ENCODE measurements at places on chromosomes 13 and 19. TPM values are rescaled to one million over a fixed set of nuclear protein-coding genes. Genes with fewer than 3 reads are reported as not detected.

DNA sequence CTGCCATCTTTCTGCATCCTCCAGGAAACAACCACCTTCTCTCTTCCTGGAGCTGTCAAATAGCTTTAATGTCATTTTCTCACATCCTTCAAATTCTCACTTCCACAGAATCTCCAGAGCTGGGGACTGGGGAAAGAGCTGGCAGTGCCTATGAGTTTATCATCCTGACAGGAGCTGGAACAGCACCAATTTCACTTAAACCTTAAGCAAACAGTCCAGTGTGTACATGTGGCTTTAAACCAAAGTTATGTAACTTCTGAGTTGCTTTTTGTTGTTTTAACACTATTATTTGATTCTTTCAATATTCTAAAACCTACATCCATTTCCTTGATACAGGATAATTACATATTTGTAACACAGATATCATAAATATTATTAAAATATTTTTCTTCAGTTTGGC lies 331.5 kb upstream of the ARGLU1 start:
- no peak for DNase-seq

DNA sequence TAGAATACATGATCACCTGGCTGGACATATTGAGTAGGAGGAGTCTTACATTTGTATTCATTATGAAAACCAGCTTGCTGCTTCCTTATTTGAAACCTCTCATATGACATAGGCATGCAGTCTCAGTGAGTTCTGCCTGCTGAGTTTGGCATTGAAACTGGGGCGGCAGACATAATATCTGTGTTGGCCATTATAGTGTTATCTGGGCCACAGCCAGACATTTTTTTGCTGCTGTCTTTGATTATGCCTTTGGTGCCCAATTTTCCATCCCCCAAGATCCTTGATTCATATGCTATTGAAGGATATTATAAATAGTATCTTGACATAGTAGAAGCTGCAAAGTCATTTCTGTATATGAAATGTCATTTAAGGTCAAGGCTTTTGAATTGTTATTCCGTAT lies 15.8 kb downstream of the FREM2 start:
- no peak for DNase-seq

DNA sequence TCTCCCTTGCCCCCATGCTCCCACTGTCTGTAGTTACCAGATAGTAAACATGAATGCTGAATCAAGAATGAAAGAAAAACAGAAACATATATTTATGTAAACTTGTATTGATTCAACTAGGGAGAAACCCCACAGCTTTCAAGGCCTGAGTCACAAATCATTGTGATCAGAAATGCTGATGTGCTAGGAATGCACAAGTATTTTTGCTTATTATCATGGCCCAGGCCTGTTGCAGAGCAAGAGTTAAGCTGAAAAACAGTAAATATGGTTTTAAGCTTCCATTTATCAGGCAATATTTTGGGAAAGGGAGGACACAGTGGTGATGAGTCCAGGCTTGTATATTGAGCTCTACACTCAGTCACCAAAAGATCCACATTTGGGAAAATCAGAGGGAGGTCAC lies 669.6 kb downstream of the DIAPH3 start:
- no peak for DNase-seq

DNA sequence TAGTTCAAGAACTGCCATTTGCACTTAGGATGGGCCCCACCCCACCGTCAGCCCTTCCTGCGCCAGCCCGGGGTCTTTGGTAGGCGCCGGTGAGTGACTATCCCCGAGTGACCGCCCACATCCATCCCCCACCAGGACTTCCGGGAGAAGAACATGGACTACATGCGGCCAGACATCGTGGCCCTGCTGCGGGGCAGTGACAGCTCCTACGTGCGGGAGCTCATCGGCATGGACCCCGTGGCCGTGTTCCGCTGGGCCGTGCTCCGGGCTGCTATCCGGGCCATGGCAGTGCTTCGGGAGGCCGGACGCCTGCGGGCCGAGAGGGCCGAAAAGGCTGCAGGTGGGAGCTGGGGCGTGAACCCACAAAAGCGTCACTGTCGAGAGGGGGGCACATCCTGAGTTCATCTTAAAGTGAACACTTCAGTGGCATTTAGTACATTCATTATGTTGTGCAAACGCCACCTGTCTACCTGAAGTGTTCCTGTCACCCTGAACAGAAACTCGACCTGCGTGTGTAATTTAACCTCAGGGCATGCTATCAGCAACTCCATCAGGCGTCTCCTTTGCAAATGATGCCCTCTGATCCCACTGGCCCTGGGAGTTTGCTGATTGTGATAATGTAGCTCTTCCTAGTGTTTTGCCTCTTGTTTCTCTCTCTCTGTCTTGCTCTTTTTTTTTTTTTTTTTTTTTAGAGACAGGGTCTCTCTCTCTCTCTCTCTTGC lies 42.4 kb upstream of the USE1 start:
- DNase-seq: no peak

DNA sequence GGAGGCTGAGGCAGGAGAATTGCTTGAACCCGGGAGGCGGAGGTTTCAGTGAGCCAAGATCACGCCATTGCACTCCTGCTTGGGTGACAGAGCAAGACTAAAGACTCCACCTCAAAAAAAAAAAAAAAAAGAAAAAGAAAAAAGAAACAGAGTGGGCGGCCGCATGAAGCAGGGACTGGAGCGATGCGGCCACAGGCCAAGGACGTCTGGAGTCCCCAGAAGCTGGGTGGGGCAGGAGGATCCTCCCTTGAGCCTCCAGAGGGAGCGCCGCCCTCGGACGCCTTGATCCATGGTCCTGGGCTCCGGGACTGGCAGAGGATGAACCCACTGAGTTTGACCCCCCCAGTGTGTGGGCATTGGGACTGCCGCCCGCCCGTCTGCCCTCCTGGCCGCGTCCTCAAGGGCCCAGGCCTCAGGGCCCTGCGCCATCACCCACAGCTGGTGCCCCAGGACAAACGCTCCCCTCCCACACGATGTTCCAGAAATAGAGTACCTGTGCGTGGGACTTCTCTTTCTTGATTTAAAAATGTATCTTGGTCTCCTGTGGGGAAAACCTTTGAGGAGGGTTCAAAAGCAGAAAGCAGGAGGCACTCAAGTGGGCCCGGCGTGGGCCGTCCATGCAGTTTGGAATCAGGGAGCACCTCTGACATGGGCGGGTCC lies 15.5 kb downstream of the BTBD2 start:
- no peak for DNase-seq

DNA sequence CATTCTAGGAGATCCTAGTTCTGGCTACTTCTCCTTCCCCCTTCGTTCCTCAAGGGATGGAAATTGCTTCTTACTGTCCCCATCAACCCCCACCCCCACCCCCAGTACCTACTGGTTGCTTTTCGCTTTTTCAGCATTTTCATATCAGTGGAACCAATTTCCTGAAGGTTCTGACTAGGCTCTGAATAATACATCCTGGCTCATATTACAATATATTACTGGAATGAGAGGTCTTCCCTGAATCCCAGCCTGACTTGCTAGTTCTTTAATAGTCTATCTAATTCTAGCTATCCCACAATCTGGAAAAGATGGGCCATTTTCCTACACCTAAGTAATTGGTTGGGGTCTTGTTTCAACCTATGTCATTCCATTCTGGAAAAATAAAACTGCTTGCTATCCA lies 207.4 kb downstream of the COG6 start:
- DNase-seq: no peak

DNA sequence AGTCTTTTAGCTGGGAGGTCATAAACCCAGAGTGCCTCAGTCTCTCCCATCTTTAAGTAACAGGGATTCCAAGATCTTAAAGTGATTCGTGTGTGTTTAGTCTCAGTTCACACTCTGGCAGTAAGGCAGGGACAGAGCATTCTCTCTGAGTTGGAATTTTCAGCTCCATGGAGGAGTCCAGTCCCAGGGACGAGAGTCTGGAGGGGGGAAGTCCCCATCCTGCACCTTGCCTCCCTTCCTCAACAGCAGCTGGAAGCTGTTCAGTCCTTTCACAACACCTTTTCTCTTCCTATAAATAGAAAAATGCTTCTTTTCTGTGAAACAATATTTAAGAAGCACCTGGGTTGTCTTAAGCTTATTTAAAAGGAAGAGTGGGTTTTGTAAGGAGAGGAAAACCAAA lies 82.0 kb downstream of the KLF5 start:
- no peak for DNase-seq

GRCh38 chr13:32940601-32941000 lies 75.6 kb upstream of the KL start:
- DNase-seq: no peak

DNA sequence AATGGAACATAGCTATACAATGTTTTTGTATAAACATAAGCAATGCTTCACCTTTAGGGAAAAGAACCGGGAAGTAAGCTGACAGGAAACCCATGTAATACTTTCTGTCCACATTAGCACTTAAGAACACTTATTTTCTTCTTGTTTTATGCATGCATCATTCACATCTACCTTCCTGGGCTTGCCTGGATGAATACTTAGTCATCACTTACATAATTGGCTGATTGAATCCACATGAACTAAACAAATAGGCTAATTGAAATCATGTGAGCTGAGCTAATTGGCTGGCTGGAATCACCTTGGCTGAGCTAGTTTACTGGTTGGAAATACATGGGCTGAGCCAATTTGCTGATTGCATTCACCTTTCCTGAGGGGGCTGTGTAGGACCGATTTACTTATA lies 78.8 kb downstream of the ZNF726 start:
- DNase-seq: no peak

DNA sequence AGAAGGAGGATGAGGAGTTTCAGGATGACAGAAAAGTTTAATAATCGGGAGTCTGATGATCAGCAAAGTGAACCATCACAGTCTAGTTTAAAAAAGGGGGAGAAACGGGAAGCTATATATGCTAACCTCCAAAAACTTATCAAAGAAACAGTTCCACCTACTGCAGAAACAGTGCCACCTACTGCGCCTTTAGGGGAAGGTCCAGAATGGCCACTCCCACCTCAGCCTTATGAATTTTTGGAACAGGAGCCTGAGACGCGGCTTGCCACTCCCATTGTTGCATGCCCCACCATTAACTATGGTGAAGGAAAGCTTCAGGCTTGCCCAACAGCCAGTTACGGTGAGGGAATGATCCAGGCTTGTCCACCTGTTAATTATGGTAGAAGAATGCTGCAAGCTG lies 929.0 kb downstream of the SLITRK6 start:
- peak; percentile 43 for DNase-seq

DNA sequence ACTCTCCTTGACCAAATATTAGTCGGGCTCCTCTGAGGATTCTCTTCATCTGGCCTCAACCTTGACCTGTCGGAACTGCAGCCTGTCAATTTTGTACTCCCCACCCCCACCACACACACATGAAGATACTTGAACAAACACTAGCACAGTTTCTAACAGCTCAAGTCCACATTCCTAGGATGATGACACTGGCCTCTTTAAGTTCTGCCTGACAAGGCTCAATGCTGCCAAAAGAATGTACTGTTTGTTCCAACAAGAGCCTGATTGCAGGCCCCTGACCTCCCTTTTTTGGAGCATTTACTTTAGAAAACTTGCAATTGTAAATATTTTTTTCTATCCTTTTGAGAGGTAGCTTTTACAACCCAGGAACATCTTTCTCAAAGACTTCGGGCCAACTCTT lies 169.2 kb upstream of the IRS2 start:
- DNase-seq: no peak

DNA sequence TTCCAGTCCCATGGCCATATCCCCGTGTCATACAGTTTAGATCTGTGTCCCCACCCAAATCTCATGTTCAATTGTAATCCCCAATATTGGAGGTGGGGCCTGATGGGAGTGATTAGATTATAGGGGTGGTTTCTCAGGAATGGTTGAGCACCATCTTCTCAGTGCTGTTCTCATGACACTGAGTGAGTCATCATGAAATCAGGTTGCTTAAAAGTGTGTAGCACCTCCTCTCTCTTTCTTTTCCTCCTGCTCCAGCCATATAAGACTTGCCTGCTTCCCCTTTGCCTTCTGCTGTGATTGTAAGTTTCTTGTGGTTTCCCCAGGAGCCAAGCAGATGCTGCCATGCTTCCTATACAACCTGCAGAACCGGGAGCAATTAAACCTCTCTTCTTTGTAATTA lies 197.8 kb downstream of the NALCN start:
- peak; percentile 31 for DNase-seq

DNA sequence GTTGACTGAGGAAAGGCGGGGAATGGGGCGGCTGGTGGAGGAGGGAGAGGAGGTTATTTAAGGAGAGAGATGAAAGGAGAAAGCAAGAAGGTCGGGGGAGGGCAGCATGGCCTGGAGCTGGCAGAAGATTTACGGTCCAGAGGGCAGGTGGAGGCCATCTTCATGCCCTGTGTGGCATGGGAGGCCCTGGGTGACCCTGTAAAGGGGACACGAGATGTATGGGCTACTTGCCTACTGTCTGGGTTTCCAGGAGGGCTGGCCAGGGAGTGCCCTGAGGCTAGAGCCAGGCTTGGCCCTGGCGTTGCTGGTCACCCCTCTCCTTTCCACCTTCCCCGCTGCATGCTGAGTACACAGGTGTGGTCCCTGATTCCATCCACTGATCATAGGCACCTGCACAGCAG lies 6.1 kb downstream of the WTIP start:
- no peak for DNase-seq

DNA sequence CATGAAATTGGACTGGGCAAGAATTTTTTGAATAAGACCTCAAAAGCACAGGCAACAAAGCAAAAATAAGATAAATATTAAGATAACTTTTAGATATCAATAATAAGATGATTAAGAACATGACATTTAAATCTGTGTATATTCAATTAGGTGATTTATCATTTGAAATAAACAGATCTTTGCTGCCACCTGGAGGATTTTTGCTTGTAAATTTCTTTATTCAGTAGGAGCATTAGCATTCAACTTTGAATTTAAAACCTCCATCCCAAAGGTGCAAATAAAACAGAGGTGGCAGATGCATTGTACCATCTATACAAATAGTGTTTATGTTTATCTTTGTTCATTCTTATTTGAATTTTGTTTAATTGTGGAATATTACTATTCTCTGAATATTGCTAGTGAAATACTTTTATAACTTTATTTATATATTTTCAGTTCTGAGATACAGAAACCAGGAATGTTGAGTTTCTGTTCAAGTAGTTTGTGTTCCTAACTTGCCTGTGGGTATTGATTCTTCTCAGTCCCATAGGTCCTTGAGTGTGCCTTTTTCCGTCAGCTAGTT lies 20.9 kb downstream of the COG6 start:
- peak; percentile 47 for DNase-seq

Gene TBC1D17
- 10.1 TPM for total RNA-seq

Gene FPR1
- not detected for total RNA-seq

Gene FBN3
- total RNA-seq: not detected

Gene ATXN8OS
- total RNA-seq: not detected

Gene CRB3
- not detected for total RNA-seq

Gene NUMBL
- 23.7 TPM for total RNA-seq
